Left cardiac atrium (tissue), 4 donors: ENCODE measurements at places on chromosomes 5 and 9. TPM values are rescaled to one million over a fixed set of nuclear protein-coding genes. Genes with fewer than 3 reads are reported as not detected.

DNA sequence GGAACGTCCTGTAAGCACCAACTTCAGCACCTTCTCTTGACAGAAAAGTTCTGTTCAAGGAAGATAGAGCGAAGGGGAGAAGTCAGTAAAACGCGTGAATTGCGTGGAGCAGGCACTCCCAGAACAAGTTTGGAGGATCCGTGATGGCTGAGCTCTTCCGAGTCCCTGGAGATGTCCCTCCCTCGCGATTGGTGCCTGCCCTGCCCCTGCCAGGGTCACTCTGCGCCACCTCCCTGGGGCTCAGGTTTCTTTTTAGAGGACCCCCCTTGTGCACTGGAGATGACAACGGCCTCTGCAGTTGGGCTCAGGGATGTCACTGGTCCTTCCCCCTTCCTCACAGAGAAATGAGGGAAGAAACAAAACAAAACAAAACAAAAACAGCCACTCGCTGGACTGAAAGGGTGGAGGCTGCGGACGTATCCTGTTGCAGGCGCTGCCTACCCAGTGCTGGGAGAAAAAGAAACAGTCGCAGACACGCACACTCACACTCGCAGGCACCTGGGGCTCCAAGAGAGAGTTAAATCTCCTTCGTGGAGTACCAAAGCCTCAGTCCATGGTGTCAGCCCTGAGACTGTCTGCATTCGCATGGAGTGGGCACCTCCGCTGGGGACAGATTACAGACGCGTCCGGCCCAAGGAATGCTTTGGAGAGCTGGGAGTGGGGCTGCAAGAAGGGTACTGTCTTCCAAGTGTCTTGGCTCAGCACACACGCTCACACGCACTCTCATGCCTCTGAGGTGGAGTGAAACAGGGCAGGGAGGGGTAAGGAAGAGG is 512.7 kb downstream of the SLCO4C1 start:
- DNase-seq = no peak

- no peak for DNase-seq
Observed at GRCh38 chr5:178965465-178966055, 24.6 kb downstream of the ZNF454 start.

DNA sequence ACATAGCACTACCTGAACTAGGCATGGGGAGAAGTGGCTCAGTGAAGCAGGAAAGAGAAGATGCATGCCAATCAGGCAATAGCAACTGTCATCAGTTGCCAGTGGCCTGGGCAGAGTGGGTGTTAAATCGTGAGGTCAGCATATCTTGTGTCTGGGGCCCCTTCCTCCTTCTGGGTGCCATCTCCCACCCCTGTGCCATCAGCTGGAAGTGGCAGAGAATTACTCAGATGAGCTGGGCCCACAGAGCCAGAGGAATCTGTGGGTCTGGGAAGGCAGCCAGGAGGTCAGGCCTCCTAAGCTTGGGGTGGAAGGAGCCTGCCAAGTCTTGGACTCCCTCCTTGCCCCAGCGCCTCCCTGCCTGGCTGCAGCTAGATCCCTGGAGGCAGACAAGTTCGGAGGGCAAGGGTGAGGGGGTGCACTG is 66.5 kb downstream of the GALNT12 start:
- peak; percentile 74 for DNase-seq

DNA sequence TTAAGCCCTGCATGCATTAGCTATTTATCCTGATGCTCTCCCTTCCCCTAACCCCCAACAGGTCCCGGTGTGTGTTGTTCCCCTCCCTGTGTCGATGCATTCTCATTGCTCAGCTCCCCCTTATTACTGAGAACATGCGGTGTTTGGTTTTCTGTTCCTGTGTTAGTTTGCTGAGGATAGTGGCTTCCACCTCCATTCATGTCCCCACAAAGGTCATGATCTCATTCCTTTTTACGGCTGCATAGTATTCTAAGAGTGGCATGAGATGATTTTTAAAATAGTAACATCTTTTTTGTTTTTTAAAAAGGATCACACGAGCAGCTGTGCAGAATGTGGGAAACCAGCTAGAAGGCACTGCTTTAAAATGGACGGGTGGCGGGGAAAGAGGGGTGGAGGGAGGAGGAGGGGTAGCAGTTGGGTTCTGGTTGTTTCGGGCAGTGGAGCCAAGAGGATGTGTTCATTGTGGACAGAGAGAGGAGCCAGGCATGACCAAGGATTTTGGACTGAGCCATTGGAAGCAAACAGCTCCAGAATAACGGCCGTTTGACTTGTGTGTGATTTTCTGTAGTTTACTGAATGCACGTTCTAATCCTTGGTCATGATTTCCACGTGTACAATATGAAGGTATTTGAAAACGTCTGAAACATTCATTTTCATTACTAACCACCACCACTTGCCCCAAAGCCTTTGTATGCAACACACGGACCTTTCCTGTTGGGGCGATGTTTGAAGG is 1.7 kb upstream of the TENT4A start:
- no peak for DNase-seq

DNA sequence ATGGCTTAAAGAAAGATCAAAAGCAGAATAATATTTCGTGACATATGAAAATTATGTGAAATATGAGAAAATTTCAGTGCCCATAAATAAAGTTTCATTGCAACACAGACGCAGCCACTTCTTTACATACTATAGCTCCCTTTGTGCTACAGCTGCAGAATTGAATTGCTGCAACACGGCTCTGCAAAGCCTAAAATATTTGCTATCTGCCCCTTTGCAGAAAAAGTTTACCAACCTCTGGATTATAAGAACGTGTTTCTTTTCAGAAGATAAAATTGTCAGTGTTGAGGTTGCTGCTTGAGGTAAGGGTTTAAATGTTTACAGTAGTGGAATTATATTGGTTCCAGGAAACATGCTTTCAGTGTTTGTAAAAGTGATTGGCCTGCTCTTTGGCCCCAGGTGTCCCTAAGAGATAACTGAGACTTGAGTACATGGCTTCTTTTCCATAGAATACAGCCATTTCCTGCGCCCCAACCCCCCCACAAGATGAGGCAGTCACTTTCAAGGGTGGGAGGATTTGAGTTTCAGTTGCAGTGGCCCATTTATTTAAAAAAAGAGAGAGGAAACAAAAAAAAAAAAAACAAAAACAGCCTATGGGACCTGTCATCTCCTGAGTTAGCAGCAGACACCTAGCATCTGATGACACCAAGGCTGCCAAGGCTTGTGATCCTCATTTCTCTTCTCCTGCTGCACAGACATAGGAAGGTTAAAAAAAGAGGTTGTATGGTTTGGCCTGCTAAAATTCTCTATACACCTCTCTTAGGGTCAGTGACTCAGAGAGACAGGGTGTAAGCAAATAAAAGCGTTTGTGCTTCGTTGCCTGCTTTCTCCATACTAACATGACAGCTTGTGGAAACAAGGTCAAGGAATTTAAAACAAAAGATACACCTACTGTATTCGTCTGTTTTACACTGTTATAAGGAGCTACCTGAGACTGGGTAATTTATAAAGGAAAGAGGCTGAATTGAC is 28.0 kb upstream of the HTR4 start:
- DNase-seq = no peak

DNA sequence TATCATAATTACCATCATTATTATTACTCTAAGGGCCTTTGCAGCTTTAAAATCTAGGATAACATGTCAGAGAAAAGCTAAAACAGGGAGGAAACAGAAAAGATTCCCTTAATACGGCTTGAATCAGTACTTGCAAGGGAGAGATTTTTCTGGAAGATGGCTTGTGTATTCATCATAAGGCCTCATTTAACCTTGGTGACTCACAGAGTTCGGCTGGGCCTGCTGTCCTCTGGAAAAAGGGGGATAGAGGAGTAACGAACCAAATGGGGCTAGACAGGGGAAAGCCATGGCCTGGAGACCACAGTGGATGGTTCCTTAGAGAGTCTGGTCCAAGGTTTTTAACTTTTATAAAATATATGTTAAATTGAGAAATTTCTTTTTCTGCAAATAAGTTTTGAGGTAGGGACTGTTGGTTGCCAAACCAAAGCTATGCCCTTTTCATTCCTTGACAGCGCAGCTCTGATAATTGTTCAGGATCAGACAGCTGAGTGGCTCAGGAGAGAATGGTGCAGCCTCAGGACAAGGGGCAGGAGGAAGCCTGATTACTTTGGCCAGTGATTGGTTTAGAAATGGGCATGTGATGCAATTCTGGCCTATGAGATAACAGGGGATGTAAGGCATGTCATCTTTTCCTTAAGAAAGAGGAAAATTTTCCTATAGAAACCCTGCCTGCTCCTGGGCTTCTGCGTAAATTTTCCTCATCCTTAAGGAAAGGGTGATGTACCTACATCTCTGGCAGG is 25.6 kb upstream of the GSN start:
- DNase-seq = no peak

DNA sequence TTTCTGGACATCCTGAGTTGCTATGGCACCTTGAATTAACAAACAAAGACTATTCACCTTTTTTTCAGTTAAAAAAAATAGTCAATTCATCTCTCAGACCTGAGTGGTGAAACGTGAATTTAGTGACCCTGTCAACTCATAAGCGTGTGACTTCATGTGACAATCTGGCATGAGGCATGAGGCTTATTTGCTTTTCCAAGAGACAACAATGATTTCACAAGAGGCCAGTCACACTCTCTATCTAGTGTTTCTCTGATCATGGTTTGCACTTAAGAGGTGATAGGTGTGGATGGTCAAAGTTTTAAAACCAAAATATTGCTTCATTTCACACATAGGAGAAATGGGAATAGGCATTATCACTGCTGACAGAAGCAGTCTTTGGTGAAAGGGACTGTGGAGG is 559.6 kb upstream of the ACO1 start:
- no peak for DNase-seq

DNA sequence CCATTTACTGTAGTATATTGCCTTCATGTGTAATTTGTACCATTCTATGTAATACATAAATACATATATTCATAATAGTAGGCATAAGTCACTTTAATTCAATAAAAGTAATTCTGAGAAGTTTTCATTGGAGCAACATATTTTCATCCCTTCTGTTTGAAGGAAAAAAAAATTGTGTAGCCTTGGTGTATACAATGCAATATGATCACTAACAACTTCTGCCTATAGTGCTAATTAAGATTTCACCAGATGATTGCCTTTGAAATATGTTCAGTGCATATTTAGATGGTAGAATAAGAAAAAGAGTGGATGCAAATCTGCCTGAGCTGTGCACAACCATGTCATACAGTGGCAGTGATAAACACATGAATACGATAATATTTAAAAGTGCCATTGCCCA is 996.8 kb downstream of the EFNA5 start:
- DNase-seq = no peak

DNA sequence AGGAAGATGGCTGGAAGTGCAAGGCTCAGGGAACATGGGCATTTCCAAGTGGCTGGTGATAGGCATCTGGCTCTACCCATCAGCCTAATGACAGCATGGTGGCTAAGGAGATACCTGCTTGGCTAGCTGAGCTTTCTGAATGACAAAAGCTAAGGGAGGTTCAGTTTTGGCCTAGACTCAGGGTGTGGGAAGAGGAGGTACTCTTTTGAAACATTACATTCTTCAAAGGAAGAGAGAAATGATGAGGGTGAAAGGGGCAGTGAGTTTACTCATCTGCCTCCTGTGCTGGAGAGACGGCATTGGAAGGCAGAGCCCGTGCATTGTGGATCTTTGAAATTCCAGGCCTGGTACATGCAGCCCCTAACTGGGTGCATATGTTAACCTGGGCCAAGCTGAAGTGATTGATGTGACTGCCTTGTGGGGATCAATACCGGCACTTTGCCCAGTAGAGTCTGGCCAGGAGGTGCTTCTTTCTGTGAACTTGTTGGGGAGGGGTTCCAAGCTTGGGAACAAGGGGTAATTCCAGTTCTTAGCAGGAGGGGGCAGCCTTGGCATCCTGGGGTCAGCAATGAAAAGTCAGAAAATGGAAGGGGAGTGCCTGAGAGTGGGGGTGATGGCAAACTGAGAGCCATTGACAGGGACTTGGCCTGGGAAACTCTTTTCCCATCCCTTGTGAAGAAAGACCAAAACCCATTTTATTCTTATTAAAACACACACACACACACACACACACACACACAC is 108.6 kb downstream of the ACER2 start:
- DNase-seq = no peak

DNA sequence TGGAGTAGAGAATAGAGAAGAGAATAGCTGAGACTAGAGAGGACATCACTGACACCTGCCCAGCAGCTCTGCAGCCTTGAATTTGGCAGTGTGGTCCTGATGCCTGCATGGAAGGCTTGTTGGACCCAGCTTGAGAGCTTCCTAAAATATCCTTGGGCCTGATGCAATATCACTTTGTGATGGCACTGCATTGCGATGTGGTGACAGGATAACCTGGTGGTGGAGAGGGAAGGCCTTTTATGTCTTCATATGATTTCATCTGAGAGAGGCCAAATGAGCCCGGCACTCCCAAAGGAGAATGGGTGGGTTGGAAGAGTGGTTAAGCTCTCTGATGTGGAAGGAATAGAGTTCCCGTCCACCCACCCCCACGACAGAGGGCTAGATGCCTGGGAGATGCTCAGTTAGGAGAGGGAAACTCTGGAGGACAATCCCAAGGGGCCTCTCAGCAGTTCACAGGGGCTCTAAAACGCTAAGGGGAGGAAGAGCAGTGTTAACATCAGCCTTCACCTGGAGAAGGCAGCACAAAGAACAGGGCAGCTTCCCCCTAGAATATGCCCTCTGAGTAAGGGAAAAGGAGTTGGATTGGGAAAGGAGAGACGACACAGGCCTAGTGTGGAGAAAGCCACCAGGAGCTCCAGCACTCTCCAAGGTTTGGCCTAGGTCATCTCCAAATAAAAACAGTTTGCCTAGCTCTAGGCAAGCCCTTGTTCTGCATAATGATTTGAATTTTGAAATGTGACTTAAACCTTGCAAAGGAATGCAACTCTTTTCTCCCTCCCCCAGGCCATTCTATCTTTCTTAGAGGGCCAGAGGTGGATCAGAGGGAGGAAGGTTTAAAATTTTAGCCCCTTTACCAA is 99.8 kb upstream of the SSBP2 start:
- peak; percentile 29 for DNase-seq

Gene TAS2R1
- total RNA-seq = not detected

Gene NR5A1
- not detected for total RNA-seq

Gene NTMT1
- 53.8 TPM for total RNA-seq

Gene NRARP
- total RNA-seq = 11.5 TPM
